ENCODE measurements at places on chromosomes 12 and 14.

GRCh38 chr14:99418242-99418641 lies 62.4 kb downstream of the SETD3 start:
- no peak for DNase-seq

GRCh38 chr14:61260939-61261776 lies 20.0 kb downstream of the TMEM30B start:
- no peak for DNase-seq

DNA sequence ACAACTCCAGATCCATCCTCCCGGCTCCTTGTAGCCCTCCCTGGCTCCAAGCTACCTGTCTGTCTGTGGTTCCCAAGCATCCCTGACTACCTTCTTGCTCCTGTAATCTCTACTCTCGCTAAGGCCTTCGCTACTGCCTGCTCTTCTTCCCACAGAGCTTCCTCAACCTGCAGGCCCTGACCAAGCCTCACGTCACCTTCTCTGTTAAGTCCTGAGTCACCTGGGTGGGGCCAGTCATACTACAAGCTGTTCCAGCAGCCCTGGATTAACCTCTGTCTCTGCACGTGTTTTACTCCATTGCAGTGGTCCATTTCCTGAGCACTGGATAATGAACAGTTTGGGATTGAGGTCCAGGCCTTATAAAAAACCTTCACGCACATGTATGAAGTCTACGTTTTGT lies 770.7 kb downstream of the BCL11B start:
- no peak for DNase-seq

DNA sequence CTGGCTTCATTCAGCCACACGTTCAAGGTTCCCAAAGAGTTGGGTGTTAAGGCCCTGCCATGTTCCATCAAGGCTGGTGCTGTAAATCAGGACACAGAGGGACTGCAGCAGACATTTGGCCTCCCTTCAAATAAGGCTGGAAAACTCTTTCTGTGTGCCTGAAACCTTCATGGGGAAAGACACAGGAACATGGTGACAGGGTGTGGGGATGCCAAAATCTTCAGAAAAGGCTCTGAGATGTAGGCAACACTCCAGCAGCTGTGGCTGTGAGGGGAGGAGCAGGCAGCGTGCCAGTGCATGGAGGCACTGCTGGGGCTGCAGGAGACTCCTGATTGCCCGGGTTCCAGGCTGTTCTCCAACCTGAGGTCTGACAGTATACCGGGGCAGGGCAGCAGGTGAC lies 15.0 kb downstream of the POMT2 start:
- peak; percentile 49 for DNase-seq

GRCh38 chr12:117907108-117907689 lies 61.6 kb downstream of the KSR2 start:
- DNase-seq = no peak

DNA sequence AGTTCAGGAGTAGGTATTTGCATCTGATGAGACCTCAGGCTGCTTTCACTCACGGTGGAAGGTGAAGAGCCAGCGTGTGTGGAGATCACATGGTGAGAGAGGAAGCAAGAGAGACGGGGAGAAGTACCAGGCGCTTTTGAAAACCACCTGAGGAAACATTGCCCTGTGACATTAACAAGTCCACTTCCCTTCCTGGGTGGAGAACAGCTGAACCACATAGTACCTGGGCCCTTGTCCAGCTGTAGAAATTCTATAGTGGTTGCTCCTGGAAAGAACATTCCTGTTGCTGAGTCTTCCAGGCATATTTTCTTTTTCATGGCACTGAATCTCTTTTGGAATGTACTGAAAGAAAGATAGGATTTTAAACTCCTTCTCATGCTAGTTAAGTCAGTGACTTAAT lies 87.3 kb upstream of the RIN3 start:
- no peak for DNase-seq

GRCh38 chr12:26734510-26735248 lies 98.3 kb downstream of the ITPR2 start:
- DNase-seq = no peak

- DNase-seq = no peak
These were observed 39.8 kb upstream of the NPAS3 start for GRCh38 chr14:32898876-32899275.

DNA sequence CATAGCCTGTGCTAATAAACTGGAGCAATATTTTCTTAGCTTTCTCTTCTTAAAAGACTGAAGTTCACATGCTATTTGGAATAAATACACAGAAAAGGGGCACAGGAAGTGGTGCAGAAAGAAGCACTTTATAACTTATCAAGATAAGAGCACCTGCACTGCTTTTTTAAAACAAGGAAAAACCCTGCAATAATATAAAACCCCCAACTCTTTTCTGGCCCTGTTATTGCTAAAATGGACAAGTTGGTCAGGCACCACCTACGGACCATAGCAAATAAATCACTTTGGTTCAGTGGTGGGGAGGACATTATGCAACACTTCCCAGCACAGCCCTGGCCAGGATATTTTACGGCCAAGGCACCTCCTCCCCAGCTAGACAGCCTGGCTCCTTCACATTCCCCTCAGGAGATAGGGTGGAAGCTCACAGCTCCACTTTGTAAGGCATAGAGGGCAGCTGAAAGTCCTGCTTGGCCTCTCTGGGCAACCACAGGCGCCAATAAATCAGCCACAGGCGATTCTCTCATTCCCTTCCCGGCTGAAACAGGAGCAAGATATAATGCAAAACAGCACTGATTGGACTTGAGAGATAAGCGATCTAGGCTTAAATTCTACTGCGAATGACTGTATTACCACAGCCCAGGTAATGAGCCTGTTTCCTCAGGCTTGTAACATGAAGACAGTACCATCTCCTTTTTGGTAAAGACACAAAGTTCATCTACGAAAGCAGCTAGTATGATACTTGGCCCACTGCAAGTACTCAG lies 2.0 kb downstream of the ZBTB25 start:
- DNase-seq = no peak

- DNase-seq = no peak
These were observed 22.0 kb upstream of the ULK1 start for GRCh38 chr12:131872154-131873051.

DNA sequence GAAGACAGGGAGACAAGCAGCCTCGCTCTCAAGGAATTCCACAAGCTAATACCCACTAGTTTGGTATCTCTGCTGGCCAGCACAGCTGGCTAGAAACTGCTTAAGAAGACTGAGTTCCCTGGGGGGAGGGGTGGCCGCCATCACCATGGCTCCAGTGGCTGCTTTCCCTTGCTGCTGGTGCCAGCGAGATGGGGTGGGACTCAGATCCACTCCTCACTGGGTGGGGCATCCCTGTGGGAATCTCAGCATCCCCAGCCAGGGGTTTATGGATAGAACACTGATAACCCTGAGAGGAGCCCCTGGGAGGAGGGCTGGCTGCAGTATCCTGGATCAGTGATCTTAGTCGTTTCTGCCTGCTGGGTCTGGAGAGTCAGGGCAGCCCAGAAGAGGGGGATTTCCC lies 170.6 kb upstream of the MDGA2 start:
- DNase-seq = no peak

DNA sequence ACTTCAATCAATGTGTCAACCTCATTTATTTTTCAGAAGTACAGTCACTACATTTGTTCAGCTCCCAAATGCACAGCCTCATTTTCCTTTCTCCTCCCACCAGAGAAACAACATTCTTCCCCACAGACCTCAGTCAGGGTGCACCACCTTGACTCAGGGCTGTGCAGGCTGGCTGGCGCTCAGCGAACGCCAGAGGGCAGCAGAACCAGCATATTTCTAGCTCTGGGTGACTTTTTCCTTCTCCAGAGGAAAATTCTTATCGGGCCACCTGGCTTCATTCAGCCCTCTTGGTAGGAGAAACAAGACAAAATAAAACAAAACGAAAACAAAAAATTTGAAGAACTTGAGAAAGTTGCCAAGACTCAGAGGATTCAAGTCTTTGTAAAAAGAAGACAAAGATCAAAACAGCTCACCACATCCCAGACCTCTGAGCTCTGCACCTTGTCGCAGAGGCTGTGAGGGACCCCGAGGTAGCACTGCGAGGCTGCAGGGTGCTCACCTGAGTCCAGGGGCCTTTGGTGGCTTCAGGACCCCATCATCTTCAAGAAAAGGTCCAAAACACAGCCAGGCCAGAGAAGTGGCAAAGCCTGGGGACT lies 33.7 kb downstream of the PAH start:
- DNase-seq = peak; percentile 31

DNA sequence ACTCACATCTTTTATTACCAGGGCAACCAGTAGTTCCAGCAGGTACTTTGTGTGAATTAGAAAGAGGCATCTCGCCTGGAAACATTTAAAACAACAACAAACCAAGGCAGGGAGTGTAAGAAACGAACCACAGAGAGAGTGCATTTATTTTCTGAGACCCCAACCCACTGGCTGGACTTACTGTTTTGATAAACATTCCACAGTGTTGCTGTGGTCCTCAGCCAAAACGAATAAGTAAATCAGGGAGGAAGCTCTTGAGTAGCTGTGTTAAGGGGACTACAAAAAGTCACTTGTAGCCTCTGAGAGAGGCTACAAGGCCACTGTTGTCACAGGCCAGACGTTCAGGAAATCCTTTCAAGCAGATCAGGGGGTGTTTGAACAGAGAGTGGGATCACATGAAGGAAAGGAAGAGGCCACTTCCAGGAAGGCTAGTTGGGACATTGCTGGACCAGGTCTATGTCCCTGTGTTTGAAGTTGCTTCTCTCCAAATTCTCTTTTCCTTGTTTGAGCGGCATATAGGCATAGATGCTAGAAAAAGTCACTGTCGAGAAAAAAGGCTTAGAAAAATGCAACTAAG lies 33.8 kb downstream of the DMAC2L start:
- no peak for DNase-seq

DNA sequence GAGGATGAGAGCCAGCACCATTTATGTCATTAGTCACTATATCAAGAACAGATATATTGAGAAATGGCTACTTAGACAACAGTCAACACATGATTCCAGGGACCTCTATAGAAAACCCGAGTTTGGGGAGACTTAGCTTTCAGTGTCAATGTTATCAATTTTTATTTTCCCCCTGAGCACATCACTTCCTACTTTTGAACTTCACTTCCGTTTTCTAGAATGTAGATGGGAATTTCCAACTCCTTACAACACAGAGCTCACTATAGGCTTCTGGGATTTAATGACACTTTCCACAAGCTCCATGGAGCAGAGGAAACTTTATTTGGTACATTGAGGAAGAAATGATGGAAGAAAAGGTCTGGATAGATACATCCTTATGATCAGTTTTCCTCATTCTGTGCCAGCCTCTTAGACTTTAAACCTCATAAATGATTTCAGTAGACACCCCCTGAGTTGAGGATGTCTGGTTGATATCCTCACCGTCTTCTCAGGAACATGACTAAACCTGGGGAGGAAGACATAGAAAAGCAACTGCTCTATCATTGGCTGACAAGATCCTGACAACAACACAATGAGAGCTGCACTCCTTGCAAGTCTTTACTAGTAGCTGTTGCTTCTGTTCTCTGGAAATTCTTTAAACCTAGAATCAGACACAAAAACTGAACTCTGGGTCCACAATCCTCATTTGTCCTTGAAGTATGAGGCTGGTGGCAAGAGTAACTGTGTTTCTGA lies 449.4 kb upstream of the OR4E1 start:
- DNase-seq = no peak

DNA sequence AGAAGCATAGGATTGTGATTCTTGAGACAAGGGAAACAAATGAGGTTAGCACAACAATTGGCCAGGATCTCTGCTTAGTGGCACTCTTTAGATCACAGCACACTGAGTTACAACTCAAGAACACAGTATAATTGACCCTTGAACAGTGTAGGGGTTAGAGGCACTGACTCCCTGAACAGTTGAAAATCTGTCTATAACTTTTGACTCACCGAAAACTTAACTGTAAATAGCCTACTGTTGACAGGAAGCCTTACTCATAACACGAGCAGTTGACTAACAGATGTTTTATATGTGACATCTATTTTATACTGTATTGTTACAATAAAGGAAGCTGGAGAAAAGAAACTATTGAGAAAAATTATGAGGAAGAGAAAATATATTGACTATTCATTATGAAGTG lies 296.1 kb downstream of the RERGL start:
- no peak for DNase-seq

GRCh38 chr12:101707131-101707782 lies 9.8 kb downstream of the CHPT1 start:
- no peak for DNase-seq

DNA sequence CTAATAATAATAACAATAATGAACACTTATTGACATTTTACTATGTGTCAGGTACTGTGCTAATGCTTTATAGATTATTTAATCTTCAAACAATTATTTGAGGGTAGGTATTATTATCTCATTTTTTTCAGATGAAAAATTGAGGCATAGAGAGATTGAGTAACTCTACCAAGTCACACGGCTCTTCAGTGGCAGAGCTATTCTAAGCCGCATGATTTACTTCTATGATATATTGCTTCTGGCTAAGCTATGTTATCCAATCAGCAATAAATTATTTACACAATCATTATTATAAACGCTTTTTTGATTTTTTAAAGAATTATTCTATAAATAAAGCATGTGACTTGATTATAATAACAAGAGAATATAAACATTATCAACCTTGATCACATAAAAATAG lies 80.0 kb downstream of the TMEM30B start:
- DNase-seq = no peak

DNA sequence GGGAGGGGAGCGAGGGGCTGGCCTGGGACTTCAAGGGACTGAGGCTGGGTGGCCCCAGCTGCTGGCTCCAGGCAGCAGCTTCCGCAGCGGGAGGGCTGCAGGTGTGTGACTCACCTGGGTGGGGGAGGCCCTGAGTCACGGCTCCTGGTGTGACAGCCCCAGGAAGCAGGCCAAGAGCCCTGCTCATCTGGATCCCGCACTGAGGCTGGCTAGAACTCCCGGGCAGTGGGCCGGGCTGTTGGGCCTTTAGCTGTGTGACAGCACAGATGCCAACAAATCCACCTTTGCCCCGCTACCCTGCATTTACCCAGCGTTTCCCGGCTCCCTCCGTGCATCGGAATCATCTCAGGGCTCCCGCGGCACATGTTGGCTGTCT lies 180.0 kb upstream of the PRMT8 start:
- no peak for DNase-seq

DNA sequence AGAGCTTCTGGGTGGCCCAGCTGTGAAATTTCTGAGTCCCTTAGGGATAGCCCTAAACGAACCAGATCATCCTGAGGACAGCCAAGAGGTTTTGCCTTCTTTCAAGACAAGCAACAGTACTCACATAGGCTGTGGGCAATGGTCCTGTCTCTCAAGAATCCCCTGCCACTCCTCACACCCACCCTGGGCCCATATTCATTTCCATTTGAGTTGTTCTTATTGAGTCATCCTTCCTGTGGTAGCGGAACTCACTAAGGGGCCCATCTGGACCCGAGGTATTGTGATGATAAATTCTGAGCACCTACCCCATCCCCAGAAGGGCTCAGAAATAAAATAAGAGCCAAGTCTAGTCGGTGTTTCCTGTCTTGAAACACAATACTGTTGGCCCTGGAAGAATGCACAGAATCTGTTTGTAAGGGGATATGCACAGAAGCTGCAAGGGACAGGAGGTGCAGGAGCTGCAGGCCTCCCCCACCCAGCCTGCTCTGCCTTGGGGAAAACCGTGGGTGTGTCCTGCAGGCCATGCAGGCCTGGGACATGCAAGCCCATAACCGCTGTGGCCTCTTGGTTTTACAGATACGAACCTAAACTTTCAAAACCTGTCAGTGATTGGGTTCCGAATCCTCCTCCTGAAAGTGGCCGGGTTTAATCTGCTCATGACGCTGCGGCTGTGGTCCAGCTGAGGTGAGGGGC lies 38.9 kb downstream of the DAD1 start:
- no peak for DNase-seq

GRCh38 chr14:52678591-52678990 lies 16.8 kb downstream of the ERO1A start:
- DNase-seq = no peak

GRCh38 chr12:4908684-4909409 lies 858 bp upstream of the KCNA1 start:
- DNase-seq = peak; percentile 18

GRCh38 chr12:66072566-66072965 lies 58.0 kb downstream of the LLPH start:
- DNase-seq = no peak

Measured in hippocampal formation (tissue), 2 donors.